Stimulated activated CD8-positive, alpha-beta memory T cell treated with anti-CD3 and anti-CD28 coated beads, Interleukin-15, amount 100 ng/mL, for 24 hours (primary cell): ENCODE measurements at places on chromosomes 6 and 20.

- no peak for DNase-seq
Measured at GRCh38 chr20:51930775-51931174, 128.5 kb upstream of the SALL4 start.

DNA sequence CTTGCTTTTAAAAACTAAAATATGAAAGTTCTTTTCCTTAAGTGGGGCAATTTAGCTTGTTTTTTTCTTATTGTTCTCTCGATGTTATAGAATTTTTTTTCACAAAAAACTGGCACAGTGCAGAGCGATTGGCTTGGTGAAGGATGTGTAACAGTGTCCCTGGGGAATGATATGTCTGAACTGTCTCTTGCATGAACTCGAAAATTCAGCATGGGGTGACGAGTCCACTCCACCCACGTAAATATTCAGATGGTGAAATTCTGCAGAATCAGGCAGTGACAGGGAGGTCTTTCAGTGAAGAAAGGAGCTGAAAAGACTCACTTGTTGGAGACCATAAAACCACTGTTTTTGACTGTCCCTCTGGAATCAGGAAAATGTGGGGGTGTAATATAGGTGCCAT is 505.3 kb downstream of the MMUT start:
- DNase-seq, result no peak

- DNase-seq, result no peak
Measured at GRCh38 chr6:123016431-123017103, 20.5 kb downstream of the CLVS2 start.

DNA sequence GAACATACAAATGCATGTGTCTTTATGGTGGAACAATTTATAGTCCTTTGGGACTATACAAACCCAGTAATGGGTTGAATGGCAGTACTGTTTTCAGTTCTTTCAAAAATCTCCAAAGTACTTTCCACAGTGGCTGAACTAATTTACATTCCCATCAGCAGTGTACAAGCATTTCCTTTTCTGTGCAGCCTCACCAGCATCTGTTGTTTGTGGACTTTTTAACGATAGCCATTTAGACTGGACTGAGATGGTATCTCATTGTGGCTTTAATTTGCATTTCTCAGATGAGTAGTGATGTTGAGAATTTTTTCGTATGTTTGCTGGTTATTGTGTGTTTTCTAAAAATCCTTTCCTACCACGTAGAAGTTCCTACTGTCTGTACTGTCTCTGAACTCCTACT is 327.2 kb upstream of the ZFP64 start:
- no peak for DNase-seq

DNA sequence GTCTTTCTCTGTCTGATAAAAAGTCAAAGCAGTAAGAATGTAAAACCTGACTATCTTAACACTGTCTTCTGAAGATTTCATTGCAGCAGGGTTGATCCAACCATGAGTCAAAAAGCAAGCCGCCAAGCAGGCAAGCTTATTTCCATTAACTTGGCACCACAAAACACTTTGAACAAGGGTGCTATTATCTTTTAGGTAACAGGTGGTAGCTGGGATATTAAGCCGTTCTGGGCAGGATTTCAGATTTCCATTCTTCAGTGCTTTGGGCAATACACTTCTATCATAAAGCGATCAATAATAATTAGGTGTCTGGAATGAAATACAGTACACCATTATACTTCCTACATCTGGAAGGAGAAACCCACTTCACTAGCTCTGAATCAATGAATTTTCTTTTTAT is 181.9 kb downstream of the TBC1D7 start:
- DNase-seq, result no peak

DNA sequence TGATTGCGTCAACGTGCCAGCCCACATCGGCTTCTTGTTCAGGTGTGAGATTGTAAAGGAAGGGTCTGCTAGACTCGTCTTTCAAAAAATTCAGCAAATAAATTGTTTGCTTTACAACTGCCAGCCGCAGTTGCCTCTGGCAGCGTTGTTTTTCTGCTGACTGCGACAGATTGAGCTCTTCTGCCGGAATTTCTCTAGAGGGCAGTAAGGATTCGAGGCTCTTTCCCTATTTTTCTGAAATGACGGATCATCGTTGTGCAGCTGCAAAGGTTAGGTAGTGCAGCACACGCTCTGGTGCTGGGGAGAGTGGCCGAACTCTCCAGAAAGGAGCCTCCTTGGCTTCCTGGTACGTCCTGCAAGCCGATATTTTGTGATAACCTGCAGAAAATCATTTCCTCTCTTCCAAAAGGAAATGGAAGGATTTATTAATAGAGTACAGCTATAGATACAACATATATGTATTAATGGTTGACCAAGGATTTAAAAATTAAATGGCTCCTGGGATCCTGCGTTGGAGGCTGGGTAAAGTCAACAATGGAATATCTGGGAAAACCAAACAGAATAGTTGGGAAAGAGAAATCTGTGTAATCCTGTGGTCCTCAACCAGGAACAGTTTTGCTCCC is 121.9 kb upstream of the ZFP64 start:
- no peak for DNase-seq

GRCh38 chr20:49983848-49984408 is 1.1 kb downstream of the SNAI1 start:
- DNase-seq, result no peak

GRCh38 chr6:110355727-110356126 is 2.4 kb downstream of the METTL24 start:
- no peak for DNase-seq

DNA sequence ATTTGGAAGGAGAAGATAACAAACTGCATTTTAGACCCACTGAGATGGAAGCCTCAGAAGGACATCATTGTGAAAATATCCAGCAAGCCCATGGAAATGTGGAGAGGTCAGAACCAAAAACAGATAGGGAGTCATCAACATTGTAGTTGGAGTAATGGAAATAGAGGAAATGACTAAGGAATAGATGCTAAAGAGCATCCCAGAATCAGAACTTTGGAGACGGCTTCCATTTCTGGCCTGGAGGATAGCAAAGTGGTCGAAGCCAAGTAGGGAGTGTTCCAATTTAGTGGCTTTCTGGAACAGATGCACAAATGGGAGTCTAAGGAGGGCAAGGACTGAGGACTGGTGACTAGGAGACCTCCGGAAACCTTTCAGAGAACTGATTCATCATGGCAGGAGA is 3.6 kb downstream of the BEND6 start:
- no peak for DNase-seq

DNA sequence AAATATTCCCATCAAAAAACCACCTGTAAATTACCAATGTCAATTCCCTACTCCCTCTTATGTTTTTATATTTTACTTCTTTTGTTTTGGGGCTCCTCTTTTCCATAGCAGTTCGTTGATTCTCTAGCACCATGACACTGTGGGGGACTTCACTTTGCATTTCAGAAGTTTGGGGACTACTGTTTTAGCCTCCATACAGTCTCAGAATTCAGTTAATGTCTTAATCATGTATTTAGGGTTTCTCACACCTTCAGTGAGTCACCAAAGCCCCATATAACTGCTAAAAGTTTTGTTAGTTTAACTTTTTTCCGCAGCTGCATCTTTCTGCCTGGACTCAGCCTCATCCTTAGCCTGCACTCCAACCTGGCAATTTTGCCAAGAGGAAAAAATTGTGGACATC is 20.7 kb upstream of the AIG1 start:
- no peak for DNase-seq

DNA sequence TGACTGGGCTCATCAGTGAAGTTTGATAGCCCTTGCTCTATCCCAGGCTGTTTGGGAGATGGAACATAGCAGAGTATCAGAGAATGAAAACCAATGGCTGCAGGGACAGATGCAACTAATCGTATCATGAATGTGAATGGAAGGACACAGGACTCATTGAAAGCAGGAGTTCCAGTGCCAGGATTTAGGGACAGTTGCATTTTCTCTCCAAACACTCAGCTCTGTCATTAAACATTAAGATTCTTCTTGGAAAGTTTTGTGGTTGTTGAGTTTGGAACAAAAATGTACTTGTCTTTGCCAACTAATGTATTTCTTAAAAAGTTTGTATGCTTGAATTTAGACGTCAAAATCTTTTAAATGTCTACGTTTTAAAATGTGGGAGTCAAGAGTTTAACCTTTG is 31.0 kb upstream of the GSTA5 start:
- no peak for DNase-seq

- no peak for DNase-seq
Measured at GRCh38 chr6:144195671-144196270, 45.5 kb downstream of the STX11 start.
